AG20443 (cell line): ENCODE measurements at places on chromosomes 6 and 20.

- peak; percentile 89 for DNase-seq
Observed at GRCh38 chr6:169386411-169387057, 132.9 kb upstream of the THBS2 start.

- DNase-seq: no peak
Observed at GRCh38 chr6:100185615-100186014, 191.6 kb upstream of the MCHR2 start.

GRCh38 chr6:43421831-43422230, 5.5 kb upstream of the ABCC10 start:
- no peak for DNase-seq

DNA sequence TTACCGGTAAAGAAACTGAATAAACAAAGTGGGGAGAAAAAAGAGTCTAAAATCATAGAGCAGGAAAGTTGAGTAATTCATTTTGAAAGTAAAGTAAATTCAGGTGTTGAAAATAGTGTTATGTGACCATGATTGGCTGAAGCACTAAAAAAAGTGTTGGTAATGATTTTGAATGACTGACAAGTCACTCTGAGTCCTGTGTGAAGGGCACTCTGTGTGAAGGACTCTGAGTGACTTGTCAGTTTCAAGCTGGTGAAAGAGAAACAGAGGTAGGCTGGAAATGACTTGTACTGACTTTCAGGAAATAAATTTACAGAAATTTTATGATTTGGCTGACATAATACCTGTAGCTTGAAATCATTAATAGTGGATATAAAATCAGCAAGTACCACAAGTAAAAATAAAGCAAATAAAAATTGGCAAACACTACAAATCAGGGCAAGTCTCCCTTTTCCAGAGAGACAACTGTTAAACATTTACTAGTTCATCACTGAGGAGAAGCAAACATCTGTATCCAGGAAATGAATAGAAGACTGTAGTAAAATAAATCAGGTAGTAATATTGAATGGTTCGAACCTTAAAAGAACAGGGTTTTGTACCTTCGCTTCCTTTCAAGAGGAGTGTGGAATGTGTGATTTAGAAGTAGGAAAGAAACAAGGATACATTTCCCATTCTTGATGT, 630.6 kb downstream of the GRIK2 start:
- no peak for DNase-seq

- no peak for DNase-seq
Observed at GRCh38 chr6:150118203-150118602, 24.6 kb upstream of the PPP1R14C start.

DNA sequence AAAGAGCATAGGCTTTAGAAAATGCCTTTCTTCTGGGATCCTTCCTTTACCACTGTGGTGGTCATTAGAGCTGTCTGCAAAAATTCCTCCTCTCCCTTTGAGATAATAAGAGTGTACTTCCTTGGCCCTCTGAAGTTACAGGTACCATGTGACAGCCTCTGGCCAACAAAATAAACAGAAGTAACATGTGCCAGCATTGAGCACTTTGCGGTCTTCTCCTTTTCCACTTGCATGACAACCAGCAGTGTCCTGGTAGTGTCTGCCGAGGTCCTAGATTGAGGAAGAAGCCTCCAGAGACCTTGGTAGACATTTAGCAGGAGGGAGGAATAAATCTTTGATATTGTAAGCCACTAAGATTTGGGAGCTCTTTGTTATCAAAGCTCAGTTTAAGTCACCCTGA, 87.5 kb upstream of the ARID1B start:
- DNase-seq: no peak

- DNase-seq: no peak
Observed at GRCh38 chr20:47795214-47795907, 10.1 kb upstream of the SULF2 start.
